OCI-M1 (cell line): ENCODE measurements at places on chromosomes 16 and 17.

GRCh38 chr17:27793168-27793905 lies 7.0 kb downstream of the NOS2 start:
- DNase-seq, result no peak

DNA sequence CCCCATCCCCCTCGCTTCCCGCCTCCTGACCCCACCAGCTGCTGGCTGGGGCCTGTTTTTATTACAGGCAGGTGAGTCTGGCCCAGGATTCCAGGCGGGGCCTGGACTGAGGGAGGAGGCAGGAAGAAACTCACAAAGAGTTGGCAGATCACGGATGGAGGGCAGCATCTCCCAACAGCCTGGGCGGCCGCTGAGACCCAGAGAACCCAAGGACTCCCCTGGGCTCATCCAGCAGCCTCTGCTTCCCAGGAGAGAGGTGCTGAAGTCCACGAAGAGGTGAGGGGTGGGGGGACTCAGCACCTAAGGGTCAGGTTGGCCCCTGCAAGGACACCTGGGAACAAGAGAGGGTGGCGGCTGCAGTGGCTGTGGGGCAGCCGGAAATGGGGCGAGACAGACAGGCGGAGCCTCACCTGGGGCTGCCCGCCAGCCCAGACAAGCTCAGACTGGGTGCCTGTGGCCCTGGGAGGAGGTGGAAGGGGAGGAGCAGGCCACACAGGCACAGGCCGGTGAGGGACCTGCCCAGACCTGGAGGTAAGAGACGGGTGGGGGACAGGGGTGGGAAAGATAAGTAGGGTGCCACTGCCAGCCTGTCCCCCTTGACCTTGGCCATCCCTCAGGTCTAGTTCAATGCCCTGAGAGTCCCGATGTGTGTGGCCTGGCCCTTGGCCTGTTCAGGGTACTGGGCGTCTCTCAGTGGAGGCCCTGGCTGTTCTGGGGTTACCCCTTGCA lies 8.7 kb upstream of the ADGRG1 start:
- DNase-seq, result no peak

DNA sequence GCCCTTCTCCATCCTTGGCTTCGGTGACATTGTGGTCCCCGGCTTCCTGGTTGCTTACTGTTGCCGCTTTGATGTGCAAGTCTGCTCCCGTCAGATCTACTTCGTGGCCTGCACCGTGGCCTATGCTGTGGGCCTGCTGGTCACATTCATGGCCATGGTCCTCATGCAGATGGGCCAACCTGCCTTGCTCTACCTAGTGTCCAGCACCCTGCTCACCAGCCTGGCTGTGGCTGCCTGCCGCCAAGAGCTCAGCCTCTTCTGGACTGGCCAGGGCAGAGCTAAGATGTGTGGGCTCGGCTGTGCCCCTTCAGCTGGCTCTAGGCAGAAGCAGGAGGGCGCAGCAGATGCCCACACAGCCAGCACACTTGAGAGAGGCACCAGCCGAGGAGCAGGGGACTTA lies 1.5 kb downstream of the SPPL2C start:
- no peak for DNase-seq

- no peak for DNase-seq
Measured at GRCh38 chr16:79021991-79022630, 578.4 kb downstream of the MAF start.

DNA sequence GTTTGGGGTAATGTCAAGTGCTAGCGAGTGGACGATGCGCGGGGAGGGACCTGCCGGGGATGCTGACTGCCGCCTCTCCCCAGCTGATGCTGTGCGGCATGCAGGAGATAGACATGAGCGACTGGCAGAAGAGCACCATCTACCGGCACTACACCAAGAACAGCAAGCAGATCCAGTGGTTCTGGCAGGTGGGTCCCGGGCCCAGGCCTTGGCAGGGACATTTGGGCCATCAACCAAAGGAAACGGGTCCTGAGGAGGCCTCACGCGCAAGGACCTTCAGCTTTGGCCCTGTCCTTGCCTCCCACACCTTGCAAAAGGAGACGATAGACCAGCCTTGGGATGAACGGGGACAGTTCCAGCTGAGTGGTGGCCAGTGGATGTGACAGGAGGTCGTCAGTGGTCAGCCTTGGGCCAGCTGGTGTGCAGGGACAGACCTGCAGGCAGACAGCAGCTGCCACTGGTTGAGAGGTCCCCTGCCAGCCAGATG lies 13.6 kb upstream of the CLEC18A start:
- DNase-seq, result no peak

DNA sequence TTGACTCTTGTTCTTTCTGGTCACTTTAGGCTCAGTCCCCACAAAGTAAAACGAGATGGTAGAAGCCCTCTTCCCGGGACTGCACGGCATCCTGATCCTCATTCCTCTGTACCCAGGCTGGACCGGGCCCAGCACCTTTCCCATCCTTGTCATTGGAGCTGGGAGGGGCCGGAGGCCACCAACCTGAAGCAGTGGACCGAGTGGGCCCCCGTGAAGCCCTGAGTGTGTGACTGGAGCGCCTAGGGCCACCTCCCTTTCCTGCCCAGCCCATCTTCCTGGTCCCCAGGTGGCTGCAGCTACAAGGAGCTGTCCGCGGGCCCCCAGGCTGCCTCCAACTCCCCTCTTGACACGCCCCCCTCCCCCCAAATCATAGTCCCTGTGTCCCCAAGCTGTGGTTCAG lies 17.1 kb upstream of the CD300A start:
- DNase-seq, result no peak
